ENCODE measurements at places on chromosomes 7 and 10.

DNA sequence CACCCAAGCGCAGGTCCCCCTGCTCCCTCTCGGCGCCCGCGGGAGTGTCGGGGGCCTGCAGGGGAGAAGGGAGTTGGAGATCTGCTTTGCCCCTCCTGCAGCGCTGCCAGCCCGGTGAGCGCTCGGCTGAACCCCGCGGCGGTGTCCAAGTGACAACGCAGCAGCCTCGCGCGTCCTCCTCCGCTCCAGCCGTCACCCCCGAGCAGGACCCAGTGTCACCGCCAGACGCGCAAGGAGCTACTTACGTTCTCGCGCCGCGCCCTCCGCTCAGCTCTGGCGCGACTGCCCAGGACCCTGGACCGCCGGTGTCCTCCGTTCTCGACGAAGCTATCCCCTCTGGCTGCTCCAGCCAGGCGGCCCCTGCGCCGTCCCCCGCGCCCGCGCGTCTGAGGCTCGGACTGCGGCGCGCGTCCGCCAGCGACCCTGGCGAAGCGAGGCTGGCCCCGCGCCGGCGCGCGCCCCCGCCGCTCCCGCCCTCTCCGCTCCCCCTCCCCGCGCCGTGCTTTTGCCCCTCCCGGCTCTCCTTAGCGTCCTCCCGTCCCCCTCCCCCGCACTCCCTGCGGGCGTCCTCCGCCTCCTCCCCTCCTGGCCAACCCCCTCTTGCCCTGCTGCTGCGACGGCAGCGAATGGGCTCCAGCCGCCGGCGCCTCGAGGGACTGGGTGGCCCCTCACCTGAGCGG is at the start of gene NRCAM:
Gene NRCAM (minus strand): TSS at position 439 of the 680 bp plus-strand sequence. CDS start 216,372 bp downstream, outside the sequence.
- peak; percentile 63 for DNase-seq

- no peak for DNase-seq
Observed at GRCh38 chr7:108004220-108005142, 1.5 kb upstream of the LAMB1 start.

DNA sequence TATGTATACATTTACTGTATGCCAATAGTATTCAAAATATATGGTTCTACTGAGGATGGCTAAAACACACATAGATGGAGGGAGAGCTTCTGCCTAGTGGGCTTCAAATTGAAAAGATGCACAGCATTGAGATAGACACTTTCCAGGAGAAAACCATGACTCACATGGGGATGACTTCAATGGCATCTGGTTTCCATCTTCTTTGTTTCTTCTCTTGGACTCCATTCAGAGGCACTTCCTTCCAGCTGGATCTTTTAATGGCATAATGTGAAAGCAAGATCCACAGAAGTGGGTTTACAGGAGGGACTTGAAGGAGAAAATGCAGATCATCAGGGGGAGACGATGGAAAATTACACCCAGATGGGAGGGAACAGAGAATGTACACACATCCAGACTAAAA is 84.9 kb downstream of the ZNF365 start:
- DNase-seq = no peak

GRCh38 chr7:27283558-27283957 is 41.0 kb downstream of the EVX1 start:
- no peak for DNase-seq

DNA sequence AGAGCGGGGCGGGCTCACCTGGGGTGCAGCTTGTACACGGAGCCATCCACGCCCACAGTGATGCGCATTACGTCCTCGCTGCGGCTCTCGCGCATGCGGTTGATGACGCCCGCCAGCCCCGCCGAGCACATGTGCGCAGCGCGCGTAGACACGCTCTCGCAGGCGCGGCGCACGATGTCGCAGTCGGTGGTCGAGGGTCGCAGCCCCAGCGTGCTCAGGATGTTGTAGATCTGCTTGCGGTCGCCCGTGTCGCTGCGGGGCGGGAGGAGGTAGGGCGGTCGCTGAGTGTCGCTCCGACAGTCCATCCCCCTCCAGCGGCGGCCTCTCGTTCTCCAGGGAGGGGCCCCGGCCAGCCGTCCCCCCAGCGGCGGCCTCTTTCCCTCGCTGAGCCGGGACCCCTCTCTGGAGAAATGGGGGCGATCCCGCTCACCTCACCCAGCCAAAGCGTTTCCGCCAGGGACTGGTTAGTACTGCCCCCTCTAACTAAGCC is 4.4 kb upstream of the MYL7 start:
- peak; percentile 24 for DNase-seq

GRCh38 chr7:77894574-77895091 is 96.1 kb downstream of the PHTF2 start:
- DNase-seq = no peak

DNA sequence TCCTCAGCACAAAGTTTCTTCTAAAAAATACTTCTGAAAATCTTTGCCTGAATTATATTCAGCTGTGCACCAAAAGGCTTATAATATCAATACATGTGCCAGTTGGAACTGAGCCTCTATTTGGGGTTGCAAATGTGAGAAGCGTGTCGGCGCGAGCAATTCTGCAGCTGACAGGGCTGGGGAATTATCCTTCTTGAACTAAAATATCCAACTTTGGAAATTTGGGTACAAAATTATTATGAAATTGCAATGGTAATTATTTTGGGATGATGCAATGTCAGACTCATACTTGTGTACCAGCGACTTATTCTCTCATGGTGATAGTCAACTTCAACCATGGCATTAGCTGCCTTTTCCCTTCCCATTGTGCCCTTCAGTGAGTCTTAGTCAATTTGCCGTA is 507.0 kb upstream of the KLF6 start:
- DNase-seq = no peak

- DNase-seq = peak; percentile 44
Observed at GRCh38 chr7:149126662-149127266, 640 bp upstream of the ZNF425 start.

DNA sequence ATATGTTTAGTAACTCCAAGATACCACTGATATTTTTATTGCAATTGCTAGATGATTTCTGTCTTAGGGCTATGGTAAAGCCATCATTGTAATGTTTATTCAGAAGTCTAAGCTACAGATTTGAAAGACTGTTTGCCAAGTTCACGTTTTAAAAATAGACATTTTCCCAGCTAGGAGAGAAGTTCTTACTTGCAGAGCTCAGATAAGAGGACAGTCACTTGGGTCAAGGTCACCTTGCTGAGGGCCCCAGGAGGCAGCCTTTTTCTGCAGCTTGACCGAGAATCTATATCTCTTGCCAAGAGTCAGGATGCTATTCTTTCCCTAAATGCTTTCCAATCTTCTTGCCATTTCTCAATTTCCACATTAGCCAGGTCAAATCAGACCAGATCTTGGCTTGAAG is 1011.2 kb downstream of the KCNMA1 start:
- DNase-seq = no peak

GRCh38 chr7:30934732-30935568 is 23.3 kb downstream of the AQP1 start:
- no peak for DNase-seq

DNA sequence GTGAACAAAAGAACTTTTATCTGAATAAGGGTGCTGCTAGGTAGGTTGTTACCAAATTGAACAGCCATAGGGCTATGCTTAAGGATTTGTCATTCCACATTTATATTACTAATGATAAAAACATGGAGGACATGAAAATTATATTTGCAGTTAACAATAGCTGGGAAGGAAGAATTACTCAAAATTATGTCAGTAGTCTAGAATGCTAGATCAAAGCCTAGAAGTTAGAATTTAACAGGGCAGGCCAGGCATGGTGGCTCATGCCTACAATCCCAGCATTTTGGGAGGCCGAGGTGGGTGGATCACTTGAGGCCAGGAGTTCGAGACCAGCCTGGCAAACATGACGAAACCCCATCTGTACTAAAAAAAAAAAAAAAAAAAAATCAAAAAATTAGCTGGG is 9.4 kb downstream of the STK17A start:
- DNase-seq = no peak

DNA sequence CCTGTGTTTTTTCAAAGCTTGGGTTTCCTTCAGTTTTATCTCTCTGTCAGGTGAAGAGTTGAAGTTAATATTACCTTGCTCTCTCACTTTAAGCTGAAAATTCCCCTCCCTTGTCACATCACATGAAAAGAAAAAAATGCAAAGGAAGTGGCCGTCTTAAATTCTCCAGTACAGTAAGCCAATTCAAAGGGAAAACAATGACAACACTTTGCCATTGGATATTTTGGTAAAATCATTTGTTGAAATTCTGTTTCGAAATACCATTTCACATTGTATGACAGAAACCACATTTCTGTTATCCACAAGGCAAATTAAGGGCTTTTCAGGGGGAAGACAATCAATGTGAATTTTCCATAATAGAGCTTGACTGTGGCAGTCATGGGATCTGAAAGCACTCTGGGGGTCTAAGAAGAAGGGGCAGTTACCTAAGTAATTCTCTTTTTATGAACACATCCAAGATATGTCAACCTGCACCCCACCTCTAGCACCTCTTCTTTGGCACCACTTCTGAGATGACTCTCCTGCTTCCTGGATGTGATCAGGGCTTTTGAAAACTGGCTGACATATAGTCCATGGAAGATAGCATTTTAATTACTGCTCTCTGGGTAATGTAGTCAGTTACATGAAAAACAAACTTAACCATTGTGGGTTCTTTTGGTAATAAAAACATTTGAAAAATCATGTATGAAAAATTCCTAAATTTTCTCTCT is 63.8 kb downstream of the ENTPD1 start:
- DNase-seq = no peak

GRCh38 chr7:16930946-16931345 is 49.2 kb upstream of the AGR3 start:
- no peak for DNase-seq

- no peak for DNase-seq
Observed at GRCh38 chr7:114940220-114940619, 18.3 kb downstream of the MDFIC start.
